ENCODE measurements at places on chromosomes 4 and X.

DNA sequence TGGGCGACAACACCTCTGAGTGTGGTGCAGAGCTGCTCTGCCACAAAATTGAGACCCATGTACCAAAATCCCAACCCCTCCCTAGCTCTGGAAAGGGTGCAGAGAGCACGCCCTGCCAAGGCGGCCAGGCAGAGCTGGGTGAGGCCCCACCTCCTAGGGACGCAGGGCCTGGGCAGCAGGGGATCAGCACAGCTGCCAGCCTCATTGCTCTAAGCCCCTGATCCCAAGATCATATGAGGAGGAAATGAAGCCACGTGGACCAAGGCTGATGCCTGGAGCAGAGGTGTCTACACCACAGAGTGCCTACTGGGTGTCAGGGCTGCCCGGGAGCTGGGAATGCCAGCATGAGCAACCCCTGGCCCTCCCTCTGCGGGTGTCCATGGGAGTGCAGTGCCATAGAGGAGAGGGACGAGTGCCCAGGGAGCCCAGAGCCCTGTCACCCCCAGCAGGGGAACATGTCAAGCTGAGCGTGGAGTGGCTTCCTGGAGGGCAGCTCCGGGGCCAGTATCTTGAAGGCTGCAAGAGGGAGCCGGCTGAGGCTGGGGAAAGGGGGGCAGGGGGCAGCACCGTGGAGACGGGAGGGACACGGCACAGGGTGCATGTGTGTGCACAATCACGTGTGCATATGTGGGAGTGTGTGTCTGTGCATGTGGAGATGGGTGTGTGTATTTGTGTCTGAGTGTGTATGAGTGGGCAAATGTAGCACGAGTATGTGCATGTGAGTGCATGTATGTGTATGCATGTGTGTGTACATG lies 63.9 kb upstream of the PSAPL1 start:
- no peak for DNase-seq

- DNase-seq, result no peak
Measured at GRCh38 chr4:7206911-7207567, 14.7 kb downstream of the SORCS2 start.

GRCh38 chr4:136709897-136710296 lies 822.4 kb downstream of the PCDH18 start:
- DNase-seq, result no peak

DNA sequence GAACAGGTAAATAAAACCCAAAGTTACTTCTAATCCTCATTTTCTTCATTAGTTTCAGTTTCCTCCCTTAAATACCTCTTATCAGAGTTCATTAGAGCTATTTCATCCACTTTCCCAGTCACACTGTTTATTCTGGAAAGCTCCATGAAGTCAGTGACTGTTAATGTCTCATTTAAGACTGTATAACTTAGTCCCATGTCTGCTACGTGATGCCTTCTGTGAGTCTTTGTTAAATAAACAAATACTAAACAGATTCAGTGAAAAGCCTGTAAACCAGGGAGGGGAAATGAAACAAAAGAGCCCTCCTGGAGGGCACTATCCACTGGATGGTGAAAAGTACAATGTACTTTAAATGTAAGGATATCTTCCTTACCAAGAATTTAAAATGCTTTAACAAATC lies 24.7 kb downstream of the ACE2 start:
- DNase-seq, result no peak

GRCh38 chr4:69910016-69910782 lies 20.7 kb upstream of the CSN1S1 start:
- no peak for DNase-seq

- no peak for DNase-seq
Measured at GRCh38 chrX:110136136-110136535, 133.2 kb downstream of the TMEM164 start.

DNA sequence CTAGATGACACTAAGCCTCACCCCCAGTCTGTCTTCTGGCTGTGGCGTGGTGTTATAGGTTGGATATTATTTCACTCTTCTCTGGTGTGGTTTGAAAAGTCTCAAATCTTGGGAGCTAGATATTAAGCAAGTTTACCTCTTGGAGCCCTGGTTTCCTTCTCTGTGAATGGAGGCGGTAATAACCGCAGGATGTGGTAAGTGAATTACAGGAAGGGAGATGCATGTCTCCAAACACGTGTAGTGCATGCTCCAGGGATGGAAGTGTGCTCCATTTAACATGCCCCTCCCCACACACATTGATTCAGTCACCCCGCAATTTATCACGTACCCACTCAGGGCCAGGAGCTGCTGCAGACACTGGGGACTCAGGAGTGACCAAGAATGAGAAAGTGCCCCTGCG lies 4.9 kb downstream of the ZNF275 start:
- DNase-seq, result no peak

GRCh38 chr4:7857238-7857701 lies 82.4 kb downstream of the AFAP1 start:
- DNase-seq, result no peak

DNA sequence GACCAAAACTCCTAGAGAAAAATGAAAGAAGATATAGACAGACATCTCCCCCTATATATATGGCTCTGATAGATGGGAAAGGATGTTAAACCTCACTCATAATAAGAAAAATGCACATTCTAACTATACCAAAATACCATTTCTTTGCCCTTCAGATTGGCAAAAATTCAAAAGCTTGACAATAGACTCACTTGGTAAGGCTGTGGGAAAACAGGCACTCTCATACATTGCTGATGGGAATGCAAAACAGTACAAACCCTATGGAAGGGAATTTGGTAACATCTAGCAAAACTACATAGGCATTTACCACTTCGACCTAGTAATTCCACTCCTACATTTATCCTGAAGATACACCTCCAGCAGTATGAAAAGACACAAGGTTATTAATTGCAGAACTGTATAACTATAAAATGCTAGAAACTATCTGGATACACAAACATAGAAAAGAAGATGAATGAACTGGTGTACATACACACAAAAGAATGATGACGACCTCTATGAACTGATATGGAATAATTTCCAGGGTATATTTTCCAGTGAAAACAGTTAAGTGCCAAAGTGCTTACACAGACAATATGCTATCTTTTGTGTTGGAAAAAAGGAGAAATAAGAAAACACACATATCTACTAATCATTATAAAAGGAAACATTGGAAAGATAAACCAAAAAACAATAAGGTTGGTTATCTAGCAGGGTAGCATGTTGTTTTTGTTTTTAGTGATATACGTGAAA lies 48.5 kb downstream of the WDFY3 start:
- DNase-seq, result no peak

DNA sequence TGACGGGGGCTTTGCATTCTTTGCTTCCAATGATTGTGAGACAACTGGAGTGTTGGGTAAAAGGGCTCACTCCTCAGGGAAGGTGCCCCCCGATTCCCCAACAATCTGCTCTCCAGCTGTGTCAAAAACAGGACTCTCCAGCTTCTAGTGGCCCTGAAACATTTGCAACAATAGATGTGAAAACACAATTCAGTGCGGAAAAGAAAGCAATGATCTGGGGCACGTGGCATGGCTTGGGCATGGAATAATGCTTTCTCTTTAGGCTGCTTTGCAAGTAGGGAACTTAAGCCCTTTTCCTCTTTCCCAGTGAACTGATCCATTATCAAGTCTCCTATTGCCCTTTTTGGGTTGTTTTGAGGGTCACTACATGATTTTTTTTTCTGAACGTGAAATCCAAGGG lies 239.9 kb downstream of the C4orf33 start:
- no peak for DNase-seq

- no peak for DNase-seq
Measured at GRCh38 chrX:39726771-39727170, 371.0 kb downstream of the BCOR start.
